ENCODE measurements at places on chromosomes 2 and 18.

GRCh38 chr2:190582019-190582418, 47.5 kb upstream of the NEMP2 start:
- no peak for DNase-seq

- DNase-seq = no peak
Observed at GRCh38 chr2:10591207-10591606, 98.6 kb downstream of the NOL10 start.

- peak; percentile 1 for DNase-seq
Observed at GRCh38 chr2:165203689-165204559, at the start of gene SCN3A. Gene SCN3A, minus strand, starts transcription at chr2:165204050. Its CDS starts 27,656 bp downstream, at chr2:165176394.

DNA sequence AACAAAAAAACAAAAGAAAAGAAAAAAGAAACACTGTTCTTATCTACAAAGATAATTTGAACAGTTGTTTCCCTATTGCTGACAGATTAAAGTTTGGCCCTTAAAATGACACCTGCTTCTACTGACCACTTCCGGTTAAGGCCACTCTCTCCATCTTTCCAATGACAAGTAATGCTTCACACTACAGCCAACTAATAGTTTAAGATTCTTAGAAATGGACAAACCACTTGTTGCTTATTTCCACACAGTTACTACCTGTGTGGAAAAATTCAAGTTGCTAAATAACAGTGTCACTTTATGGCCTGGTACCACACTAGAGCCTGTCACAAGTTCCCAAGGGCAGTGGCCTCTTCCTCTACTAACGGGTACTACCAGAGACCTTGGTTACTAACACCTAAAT, 2.4 kb downstream of the TMEM185B start:
- DNase-seq = no peak

DNA sequence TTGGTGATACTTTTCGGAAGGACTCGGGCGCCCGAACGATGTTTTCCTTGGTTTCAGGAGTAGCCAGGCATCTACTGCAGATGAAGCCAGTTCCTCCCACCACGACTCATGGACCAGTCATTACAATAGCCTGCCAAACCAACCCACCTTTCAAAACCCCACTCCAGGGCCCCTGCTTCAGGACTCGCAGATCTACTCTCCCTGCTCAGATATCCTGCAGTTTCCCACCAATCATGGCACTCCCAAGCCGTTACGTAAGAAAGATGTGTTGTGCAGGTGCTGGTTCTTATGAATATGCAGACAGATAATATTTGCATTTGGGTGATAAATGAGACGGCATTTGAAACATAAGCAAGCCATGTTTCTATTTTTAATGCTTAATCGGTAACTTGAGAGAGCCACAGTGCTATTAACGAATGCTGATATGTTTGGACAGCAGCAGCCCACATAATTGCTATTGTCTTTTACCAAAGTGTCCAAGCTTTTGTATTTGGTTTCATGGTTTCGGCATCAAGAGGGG, 3.5 kb upstream of the CYS1 start:
- DNase-seq = no peak

GRCh38 chr2:8058652-8059051, 623.2 kb upstream of the ID2 start:
- no peak for DNase-seq

DNA sequence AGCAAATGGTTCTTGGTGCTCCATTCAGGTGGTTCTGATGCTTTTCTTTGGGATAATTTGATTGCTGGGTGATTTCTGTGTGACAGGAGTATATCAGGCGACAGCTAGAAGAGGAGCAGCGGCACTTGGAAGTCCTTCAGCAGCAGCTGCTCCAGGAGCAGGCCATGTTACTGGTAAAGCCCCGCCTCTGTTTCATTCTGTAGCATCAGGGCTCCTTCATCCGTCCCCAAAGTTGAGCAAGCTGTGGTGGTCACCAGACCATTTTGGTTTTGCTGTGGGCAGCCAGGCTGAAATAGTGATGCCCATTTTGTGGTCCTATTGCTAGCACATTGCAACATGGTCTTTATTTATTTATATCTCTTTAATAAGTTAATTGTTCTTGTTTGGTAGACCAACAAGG, 132.8 kb upstream of the IL1R2 start:
- DNase-seq = no peak

GRCh38 chr2:10301941-10302478, 694 bp upstream of the HPCAL1 start:
- no peak for DNase-seq

DNA sequence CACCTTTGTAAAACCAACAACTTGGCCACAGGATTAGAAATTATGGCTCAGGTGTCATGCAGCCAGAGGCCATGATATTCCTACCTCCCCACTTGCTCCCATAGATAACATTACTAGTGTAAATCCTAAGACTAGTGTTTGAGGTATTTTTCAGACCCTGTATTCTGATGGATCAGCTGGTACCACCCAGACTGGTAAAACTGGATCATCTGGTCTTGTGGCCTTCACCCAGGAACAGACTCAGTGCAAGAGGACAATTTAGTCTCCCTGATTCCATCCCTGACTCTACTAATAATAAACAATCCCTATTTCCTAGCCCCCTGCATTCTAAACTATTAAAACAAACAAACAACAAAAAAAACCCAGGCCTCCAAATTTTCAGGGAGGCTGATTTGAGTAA, 121.0 kb downstream of the ALPK2 start:
- DNase-seq = no peak

All from SW 1271 (cell line).